NCI-H1694 treated with DMSO at 0.1 percent for 48 hours (cell line): ENCODE measurements at places on chromosomes 1 and 21.

- no peak for DNase-seq
These were observed 61.5 kb downstream of the TNN start for GRCh38 chr1:175129182-175129581.

GRCh38 chr1:202007805-202008489 is 2.4 kb upstream of the ELF3 start:
- DNase-seq = no peak

DNA sequence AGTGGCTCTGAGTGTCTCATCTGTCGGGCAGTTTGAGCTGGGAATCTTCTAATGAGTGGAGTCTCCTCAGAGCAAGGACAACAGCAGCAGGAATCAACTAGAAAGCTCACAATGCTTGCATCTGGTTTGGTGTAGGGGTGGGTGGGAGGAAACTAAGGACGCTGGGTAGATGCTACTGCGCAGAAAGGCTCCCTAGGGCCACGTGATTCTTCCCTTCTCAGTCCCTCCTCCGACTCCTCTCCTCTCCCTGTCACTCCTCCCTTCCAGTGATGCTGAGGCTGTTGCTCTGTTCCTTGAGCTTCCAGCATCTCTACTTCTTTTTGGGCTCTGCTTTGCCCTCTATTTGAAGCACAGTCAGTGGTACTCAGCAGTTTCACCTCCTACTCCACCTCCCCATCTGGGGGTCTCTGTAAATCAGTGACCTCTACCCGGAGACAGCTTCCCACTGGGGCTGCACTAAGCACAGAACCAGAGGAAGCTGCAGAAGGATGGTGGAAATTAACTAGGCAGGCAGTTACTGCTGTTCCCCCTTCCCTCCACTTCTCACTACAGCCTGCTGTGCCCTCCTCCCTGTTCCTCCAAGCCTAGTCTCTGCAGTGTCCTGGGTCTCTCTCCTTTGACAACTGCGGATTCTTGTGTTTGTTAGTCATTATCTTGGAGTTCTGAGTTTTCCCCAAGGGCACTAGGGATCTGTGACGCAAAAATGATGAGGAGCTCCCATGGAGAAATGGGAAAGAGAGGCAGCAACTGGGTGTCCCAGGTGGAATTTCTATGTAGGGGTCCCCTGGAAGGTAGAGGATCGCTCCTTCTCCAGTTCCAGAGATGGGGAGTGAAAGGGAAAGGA is 5.8 kb downstream of the LINGO4 start:
- DNase-seq = no peak

DNA sequence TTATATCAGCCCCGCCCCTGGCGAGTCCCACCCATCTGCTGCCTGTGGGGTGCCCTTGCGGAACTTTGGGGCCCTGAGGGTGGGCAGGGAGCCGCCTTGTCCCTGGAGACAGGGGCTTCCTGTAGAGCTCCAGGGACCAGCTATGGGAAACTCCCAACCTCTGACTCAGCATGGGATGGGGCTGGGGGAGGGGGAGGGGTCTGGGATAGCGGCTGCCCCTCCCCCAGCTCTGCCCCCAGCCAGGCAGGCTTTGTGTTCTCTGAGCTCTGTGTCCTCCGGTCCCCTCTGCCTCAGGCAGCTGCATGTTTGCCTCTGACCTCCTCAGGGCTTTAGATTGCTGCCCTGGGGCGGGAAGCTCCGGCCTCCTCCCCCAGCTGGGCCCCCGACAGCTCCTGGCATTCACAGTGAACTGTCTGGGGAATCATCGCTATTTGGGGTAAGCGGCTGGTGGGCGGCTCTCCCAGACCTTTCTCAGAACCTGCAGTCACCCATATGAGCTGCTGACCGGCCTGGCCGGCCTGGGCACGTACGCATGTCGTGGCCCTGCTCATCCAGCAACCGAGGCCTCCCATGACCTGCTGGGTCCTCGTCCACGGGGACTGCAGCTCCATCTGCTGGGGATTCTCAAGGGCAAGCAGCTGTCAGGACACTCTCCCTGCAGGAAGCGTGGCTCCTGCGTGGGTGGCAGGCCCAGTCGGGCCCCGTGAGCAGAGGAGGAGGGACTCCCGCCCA is 17.1 kb downstream of the ARHGEF16 start:
- no peak for DNase-seq

DNA sequence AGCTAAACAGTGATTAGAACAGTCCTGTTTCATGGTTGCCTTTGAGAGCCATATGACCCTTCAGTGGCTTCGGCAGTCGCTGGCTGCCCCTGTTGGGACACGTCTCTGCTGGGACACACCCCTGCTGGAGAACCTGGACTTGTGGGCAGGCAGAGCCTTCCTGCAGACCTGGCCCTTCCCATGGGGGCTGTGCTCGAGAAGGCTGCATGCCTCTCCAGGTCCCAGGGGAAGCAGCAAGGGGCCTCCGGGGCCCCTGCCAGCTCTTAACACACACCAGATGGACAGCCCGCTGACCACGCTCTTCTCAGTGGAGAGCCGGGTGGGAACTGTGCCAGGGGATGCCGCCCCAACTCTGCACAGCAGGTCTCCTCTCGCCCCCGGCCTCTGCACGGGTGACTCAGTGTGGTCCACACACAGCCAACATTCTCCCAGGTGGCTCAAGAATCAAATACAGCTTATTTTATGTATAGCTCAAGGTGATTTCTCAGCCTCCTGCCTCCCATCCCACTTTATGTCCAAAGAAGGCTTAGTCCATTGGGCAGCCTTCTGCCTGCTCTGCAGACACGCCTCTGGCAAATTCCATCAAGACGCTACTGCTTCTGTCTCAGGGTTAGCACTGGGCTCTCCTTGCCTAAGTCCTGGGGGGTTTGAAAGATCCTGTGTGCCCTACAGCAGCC is 450.8 kb downstream of the KIF26B start:
- no peak for DNase-seq

GRCh38 chr1:43445606-43446387 is 7.9 kb downstream of the HYI start:
- DNase-seq = no peak

- no peak for DNase-seq
These were observed 501.0 kb downstream of the SETD4 start for GRCh38 chr21:35559128-35559828.

DNA sequence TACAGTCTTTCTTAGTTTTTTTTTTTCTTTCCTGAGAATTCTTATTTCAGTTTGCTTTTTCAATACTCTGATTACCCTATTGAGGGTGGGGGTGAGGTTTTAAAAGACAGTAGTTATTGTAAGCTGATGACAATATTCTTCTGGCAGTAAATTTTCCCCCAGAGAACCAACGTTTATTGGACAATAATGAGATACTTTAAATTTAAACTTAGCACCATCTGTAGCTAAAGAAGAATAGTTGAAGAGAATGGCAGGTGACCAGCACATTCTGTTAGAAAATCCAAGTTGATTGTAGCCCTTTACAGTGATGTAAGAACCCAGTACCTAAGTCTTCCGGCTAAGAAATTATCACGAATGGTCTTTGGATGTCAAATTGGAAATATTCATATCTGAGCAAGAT is 364.6 kb upstream of the LYPLAL1 start:
- no peak for DNase-seq

GRCh38 chr1:61487801-61488200 is 237.1 kb downstream of the TM2D1 start:
- DNase-seq = no peak

DNA sequence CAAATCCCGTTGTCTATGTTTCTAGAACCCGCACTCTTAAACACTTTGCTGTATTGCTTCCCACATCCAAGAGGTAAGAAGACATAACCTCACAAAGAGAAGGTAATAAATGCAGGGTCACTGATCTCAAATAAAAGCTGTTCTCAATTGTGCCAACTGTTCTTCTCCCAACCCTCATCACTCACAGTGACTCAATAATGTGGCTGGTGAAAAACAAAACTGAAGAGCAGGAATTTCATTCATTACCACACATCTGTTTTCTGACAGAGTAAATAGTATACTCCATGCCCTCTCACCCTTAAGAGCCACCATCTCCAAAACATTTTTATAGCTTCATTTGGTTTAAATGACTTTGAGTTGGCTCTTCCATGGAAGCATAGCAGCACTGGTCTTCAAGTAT is 6.2 kb upstream of the ERICH3 start:
- DNase-seq = no peak

GRCh38 chr1:205350691-205351141 is 6.0 kb downstream of the KLHDC8A start:
- DNase-seq = peak; percentile 78

GRCh38 chr1:86064899-86065298 is 91.7 kb downstream of the COL24A1 start:
- no peak for DNase-seq

- no peak for DNase-seq
These were observed 37.5 kb downstream of the XCL2 start for GRCh38 chr1:168506204-168506819.

- DNase-seq = peak; percentile 7
These were observed 80.2 kb downstream of the ADSS2 start for GRCh38 chr1:244371242-244372141.

GRCh38 chr1:106912131-106912530 is 144.3 kb upstream of the PRMT6 start:
- no peak for DNase-seq
